ENCODE measurements at places on chromosomes 3 and 15.
A peak's percentile ranks its signal among the peaks of the same experiment; 100 is the strongest.

DNA sequence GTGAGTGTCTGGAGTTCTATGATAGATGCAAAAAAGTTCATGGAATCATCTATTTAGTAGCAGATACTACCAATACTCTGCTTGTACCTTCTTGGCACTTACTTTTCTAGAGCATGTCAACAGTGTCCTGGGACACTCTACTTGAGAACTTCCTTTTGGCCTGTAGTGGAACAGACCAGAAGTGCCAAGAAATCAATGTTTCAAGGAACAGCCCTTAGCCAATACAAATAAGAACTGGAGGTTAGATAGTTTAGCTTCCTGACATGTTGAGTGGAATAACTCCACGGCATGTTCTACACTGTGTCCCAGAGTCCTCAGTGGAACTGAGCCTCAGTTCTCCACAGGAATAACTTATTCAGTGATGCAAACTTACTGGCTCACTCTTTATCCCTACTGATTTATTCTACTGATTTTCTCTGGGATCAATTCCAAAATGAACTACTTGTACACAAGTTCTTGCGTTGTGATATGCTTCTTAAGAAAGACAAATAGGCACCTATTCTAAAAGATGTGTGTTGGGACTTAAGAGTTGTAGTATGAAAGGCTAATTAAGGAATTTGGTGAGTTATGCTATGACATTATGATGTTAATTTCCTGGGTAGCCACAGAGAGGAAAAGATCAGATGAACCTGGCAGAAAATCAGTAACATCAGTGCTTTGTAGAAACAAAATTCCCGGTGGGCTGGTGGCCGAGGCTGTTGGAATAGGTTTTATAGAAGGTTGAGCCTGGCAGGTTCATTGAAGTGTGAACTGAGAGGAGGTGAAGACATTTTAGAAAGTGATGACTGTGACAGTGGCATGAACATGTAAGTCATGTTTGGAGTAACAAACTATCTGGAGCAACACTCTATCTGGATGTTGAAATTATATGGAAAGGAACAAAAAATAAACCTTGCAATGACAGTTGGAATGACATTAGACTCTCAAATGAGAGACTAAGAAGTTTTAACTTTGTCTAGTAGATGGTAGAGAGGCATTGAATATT lies 101.8 kb upstream of the RBMS3 start:
- DNase-seq, result no peak

DNA sequence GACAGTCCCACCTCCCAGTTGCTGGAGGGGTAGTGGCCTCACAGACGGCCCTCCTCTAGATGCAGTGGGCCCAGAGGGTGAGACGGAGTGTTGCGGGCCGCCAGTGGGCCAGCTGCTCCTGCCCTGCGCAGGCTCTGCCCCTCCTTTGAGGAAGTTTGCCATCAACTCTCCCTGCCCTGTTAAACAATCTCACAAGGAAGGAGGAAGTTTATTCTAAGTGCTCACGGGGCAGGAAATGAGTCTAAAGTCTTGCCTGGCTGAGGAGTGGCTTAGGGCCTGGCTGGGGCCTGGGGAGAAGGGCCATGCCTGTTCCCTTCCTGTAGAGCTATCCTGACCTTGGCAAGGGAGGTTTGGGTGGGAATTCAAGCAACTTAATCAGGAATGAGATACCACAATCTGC lies at the start of gene FAM3D:
Gene FAM3D, minus strand, starts transcription at position 92 of the 400 bp plus-strand sequence. CDS start 11,211 bp downstream, outside the sequence.
- peak; percentile 31 for DNase-seq

DNA sequence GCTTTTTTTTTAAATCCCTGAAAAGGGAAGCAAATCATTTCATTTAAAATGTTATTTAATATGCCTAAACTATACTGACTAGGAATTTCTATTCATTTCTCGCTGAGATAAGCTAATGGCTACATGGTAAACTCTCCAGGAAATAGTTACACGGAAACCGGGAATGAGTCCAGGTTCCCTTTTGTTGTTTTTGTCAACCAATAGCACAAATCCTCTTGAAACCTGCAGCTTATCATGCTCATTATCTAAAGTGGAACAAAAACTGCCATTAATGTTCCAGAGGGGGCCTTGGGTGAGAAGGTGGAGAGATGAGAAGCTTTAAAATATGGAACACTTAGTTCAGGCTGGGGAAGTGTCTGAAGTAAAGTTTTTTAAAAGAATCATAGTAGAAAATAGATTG lies 113.5 kb upstream of the ALCAM start:
- no peak for DNase-seq

DNA sequence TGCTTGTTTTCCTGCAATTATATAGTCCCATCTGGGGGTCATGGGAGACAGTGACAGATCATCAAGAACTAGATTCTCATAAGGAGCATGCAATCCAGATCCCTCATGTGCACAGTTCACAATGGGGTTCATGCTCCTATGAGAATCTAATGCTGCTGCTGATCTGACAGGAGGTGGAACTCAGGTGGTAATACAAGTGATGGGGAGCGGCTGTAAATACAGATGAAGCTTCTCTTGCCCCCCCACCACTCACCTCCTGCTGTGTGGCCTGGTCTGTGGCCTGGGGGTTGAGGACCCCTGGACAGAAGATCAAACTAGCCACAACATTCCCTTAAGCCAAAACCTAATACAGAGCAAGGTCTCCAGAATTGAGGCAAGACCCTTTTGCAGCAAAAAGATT lies 161.1 kb downstream of the WDR76 start:
- no peak for DNase-seq

DNA sequence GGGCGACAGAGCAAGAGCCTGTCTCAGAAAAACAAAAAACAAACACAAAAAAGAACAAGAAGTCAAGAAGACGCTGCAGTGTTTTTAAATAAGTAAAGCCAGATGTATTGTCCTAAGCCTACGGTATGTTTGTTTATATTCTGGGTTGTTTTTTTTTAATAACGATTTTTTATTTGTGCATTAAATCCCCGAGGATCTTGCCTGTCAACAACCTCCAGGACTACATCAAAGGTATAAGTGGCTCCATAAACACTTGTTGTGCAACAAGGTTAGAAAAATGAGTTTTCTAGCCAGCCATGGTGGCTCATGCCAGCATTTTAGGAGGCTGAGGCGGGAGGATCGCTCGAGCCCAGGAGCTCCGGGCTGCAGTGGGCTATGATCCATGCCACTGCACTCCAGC lies 26.1 kb downstream of the ITGB5 start:
- no peak for DNase-seq

DNA sequence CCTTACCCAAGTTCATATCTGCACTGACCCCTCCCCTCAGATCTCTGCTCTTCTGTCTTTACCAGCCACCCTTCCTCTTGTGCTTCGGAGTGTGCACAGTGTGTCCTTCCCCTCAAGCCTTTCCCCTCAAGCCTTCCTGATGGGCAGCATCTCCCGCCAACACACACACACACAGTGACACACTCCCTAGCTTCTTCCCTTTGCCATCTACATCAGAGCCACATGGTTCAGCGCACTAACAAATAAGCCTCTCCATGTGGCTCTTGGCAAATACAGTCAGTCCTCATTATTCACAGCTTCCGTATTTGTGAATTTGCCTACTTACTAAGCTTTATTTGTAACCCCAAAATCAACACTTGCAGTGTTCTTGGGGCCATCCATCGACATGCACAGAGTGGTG lies 37.5 kb downstream of the SH3BP5 start:
- DNase-seq, result no peak

GRCh38 chr15:100112061-100112420 lies 229.7 kb downstream of the ADAMTS17 start:
- DNase-seq, result no peak

DNA sequence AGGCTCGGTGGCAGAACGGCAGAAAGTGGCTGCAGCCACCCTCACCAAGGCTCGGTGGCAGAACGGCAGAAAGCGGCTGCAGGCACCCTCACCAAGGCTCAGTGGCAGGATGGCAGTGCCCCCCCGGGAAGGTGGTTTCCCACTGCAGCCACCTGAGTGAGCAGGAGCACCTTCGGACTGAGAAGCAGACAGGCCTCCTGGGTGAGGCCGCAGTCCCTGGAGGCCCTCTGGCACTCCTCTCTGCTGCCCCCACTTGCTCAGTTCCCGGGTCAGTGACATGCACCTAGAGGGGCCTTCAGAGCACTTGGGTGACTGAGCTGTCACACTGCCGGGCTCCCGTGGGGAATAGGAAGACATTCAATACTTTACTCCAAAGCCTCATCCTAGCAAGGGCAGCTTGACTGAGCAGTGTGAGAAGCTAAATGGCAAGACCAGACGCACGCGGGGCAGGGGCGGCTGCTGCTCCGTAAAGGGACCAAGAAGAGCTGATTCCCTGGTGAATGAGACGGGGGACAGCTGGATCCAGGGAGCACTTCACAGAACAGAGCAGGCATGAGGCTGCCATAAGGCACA lies 62.7 kb downstream of the PCSK6 start:
- no peak for DNase-seq

GRCh38 chr3:134597390-134597970 lies 53.3 kb downstream of the KY start:
- DNase-seq, result no peak

DNA sequence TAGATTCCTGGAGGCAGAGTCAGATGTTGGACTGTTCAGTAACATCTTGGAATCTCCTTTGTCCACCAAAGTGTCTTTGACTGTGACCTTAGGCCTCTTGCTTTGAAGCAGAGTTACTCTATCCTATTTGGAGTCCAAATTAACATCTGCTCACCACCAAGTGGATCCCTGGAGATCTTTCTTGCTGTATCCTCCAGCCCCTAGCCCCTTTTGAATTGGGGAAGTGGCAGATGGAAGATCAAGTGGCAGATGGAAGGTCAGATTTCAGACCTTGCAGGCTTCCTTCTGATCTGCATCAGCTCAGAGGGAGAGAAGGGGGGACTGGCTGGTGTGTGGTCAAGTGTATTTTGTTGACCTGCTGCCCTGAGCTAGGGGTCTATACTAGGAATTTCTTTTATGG lies 125.0 kb upstream of the ROPN1 start:
- DNase-seq, result no peak

DNA sequence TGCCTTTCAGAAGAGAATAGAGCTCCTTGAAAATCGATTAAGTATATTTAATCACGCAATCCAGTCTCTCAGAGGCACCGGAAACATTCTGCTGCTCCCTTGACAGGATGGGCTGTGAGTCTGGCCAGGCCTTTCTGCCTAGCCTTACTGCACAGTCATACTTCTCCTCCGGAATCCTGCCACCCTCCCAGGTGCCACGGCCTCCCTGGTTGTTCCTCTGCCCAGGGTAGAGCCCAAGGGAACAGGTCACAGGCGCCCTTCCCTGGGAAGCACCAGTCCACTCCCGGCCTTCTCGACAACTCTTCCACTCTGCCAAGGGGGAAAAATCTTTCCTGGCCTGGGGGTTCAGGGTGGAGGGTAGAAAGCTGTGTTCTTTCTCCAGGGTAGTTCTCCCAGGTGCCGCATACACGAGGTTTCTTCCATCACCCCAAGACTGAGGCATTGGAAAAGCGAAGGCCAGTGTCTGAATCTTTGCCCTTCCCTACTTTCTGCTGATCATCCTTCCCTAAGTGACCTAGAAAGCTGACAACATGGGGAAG lies 17.4 kb upstream of the SYNM start:
- no peak for DNase-seq

DNA sequence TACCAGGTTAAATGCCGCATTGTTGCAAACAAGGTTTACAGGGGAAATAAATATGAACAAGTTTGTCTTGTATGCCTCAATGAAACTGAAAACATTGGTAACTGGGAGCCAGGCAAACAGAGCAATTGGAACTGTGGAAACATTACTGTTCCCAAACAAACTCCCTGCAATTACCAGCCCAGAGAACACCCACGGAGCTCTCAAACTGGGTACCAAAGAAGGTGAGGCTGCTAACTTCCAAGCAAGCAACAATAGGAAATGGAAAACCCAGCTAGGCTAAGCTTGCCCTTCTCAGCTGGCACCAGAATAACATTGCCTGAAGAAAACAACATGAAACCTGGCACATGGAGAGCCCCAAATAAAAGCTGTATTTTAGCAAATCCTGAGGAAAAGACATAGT lies 218.9 kb upstream of the THRB start:
- no peak for DNase-seq

DNA sequence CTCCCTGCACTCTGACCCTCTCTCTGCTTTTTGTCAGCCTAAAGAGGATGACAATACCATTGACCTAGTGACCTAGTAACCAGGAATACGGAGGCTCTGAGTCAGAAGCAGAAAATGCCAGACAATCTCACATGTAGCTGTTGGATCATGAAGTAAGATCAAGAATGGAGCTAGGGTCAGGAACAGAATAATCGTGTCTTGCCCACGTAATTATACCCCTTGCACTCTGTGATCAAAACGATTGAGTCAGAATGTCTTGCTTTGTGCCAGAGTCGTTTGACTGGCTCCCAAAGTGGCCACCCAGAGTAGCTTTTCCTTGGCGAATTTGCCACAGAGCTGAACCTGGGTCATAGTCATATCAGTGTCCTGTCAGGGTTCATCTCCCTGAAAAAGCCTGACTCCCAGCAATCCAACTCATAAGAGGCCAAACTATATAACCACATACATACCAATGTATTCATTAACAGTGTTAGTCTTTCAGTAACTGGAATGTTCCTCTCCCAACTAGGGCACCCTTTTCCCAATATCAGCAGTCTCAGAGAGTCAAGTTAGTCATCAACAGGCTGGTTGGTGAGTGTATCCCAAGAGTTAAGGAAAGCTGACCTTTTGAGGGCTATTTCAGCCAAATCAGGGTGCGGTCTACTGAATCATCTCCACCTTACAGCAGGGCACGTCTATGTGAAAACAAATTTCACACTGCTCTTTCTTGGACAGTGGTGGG lies 5.0 kb upstream of the CDV3 start:
- peak; percentile 12 for DNase-seq

DNA sequence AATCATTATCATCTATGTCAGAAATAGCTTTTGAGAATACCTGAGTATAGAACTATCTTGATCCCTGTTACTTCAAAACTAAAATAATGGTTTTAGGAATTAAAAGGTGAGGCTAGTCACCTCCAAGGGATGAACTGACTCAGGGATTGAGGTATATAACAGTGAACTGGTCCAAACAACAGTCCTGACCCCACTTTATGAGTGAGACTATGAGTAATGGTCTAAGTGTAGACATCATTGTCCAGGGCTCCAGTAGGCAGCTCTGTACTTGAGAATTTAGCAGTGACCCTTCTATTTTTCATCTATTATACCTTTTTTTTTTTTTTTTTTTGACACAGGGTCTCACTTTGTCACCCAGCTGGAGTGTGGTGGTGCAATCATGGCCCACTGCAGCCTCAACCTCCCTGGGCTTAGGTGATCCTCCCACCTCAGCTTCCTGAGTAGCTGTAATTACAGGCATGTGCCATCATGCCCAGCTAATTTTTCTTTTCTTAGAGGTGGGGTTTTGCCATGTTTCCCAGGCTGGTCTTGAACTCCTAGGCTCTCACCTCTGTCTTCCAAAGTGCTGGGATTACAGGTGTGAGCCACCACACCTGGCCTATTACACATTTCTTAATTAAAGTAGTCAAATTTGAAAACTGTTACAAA lies 36.3 kb downstream of the MLH1 start:
- no peak for DNase-seq

GRCh38 chr3:133213937-133214336 lies 175.7 kb downstream of the TMEM108 start:
- DNase-seq, result peak; percentile 10

DNA sequence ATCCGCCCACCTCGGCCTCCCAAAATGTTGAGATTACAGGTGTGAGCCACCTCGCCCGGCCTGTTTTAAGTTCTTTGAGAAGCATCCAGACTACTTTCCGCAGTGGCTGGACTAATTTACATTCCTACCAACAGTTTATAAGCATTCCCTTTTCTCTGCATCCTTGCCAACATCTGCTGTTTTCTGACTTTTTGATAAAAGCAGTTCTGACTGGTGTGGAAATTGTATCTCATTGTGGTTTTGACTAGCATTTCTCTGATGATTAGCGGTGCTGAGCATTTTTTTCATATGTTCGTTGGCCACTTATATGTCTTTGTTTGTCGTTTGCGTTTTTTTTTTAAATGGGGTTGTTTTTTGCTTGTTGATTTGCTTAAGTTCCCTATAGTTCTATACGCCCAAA lies 208.4 kb upstream of the DPPA4 start:
- DNase-seq, result no peak

- DNase-seq, result no peak
Measured at GRCh38 chr3:107842940-107843339, 247.9 kb downstream of the CD47 start.

Measured in hepatocyte (in vitro differentiated cells).